ENCODE measurements at places on chromosomes 6 and 20.

GRCh38 chr20:29297411-29298270 lies 1959.8 kb upstream of the DEFB115 start:
- DNase-seq, result no peak

GRCh38 chr6:14068623-14069022 lies 48.9 kb upstream of the CD83 start:
- no peak for DNase-seq

GRCh38 chr6:1445650-1446330 lies 56.4 kb downstream of the FOXF2 start:
- DNase-seq, result no peak

DNA sequence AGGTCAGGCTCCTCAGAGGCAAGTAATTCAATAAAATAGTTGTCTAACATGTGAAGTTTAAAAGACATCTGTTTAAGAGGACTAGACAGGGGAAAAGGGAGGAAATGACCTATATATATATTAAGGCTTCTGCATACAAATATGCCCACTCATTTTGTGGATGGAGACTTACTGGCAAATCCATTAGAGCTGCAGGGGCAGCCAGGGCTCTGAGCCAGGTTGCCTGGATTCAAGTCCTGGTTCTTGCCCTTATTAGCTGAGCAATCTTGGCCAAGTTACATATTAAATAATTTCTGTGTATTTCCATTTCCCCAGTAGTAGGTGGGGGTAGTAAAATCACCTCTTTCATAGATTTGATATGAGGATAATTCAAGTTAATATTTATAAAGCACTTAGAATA lies 287.0 kb upstream of the RIMS1 start:
- no peak for DNase-seq

DNA sequence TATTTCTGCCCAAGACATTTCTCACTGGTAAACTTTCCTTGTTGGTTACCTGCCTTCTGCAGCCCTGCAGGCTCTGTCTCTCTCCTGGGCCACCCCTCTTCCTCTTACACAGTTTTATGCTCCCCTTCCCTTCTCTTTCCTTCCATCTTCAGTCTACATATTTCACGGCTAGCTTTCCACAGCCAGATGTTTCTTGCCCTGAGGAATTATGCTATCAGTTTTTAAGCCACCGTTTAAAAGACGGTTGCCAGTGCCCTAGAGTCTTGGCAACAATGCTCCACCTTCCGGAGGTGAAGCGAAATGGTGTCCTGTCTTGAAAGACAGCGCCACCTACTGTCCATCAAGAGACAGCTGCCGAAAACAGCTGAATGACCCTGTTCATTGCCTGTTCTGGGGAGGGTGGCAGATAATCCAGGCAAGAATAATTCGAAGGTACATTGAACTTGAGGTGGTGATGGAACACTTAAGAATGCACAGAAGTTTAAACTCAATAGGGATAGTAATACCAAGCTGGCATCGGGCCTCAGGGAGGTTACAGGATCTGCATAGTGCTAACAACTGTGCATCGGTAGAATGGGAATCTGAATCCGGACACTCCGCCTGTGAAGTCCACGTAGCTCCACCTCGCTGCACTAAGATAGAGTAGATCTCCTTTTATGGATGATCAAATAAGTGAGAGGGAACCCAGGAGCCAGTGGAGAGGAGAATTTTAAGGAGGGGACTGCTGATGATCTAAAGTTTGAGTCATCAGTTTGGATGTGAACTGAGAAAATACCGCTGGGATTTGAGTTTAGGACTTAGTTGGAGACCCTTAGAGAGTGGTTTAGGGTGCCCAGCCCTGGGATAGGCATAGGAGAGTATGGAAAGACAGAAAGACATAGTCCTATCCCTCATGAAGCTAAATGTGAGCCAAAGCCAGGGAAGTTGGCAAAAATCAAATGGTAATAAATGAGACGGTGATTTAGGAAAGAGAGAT lies 4.8 kb upstream of the TRIM40 start:
- DNase-seq, result peak; percentile 84

GRCh38 chr6:148667395-148667794 lies 79.4 kb upstream of the UST start:
- no peak for DNase-seq

DNA sequence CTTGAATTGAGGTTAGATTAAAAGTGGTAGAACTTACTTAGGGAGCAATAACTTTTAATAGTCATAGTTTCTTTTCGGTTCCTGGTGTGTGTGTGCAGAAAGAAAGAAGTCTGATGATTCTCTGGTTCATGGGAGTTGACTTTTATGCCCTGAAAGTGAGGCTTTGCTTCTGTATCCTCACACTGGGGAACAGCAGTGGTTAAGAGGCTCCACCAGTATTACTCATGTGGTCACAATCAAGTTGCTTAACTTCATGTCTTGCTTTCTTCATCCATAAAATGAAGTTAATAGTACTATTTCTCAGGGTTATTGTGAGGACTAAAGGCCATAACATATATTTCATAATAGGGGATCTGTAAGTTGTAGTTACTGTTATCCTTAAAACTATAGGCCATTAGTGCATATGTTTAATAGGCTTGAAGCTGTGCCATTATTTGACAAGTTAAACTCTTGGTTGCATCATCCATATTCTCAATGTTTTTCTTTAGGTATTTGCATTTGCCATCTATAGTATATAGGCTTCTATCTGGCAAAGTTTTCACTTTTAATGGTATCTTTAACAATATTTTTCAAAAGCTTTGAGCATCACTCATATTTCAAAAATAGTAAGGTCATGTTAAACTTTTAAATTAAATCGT lies 262.4 kb downstream of the PLCB1 start:
- DNase-seq, result peak; percentile 82
